ENCODE measurements at places on chromosomes 4 and X. TPM values are rescaled to one million over a fixed set of nuclear protein-coding genes. Genes with fewer than 3 reads are reported as not detected.

Gene KLKB1
- 0.72 TPM for polyA plus RNA-seq

Gene GC
- 0.11 TPM for polyA plus RNA-seq

GRCh38 chr4:13541176-13541604 is 3.1 kb downstream of the NKX3-2 start:
- DNase-seq = no peak

DNA sequence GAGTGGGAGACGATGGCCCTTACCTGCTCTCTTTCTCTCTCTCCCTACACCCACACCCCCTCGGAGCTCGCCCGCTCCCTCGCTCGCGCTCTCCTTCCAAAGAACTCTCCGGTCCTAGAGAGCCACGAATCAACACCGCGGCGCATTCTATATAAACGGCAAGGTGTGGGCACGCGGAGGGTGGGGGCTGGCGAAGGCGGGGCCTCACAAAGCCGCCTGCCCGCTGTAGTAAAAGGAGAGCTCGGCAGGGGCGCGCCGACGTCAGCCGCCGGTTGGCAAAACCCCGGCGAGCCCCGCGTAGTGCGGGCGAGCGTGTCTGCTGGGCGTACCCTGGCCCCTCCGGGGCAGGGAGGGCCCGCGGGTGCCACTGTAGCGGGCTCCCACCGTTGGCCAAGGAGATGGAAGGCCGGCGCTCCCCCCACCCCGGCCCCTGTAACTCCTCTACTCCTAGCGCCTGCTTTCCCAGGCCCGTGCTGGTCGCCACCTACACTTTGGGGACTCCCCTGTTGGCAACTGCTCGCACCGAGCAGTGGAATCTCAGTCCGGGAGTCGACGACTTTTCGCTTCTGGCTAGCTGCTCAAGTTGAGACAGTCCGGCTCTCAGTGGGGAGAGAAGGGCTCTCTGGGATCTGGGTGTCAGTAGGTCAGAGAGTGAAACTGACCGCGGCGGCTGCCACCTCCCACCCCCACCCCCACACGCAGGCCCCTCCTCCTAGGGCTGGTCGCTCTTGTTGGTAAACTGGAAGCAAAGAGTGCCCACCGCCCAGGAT is 325.5 kb upstream of the F9 start:
- no peak for DNase-seq

Gene MXRA5
- 1.9 TPM for polyA plus RNA-seq
